GOT3 (cell line): ENCODE measurements at places on chromosomes 4 and X.

DNA sequence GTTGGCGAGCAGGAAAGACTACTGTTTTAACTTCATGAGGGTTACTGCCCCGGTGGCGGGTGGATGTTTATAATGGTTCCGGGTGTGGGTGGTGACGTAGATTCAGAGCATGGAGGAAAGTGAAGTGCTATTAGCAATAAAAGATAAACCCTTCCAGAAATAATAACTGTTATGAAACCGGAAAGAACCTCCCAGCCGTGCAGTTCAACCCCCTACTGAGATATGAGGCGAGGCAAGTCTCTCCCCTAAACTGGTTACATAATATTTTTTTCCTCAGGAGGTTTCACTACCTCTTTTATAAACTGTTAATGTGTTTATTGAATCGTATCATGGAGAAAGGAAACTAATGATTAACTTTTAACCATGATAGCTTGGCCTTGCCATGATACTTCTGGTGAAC, 33.9 kb upstream of the STIM2 start:
- no peak for DNase-seq

- DNase-seq: no peak
Observed at GRCh38 chr4:128572778-128573241, 236.7 kb upstream of the JADE1 start.

- DNase-seq: no peak
Observed at GRCh38 chrX:108224727-108225621, 133.4 kb downstream of the ATG4A start.

GRCh38 chr4:109691411-109691920, 11.8 kb downstream of the CASP6 start:
- DNase-seq: no peak

DNA sequence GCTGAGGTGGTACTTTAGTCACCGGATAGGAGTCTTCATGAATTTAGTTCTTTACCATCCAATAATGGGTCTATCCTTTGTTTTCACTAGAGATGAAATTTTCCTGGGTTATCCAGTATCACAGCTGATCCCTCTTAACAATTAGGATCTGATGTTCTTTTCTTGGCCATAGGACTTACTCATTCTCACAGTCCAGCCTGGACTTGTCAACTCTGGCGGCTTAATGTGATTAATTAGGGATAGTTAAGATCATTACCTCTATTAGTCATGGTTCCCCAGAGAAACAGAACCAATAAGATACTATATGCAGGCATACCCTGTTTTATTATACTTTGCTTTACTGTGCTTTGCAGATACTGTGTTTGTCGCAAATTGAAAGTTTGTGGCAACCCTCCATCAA, 272.7 kb upstream of the FAT4 start:
- DNase-seq: no peak

GRCh38 chr4:8002525-8003309, 63.1 kb upstream of the AFAP1 start:
- no peak for DNase-seq

DNA sequence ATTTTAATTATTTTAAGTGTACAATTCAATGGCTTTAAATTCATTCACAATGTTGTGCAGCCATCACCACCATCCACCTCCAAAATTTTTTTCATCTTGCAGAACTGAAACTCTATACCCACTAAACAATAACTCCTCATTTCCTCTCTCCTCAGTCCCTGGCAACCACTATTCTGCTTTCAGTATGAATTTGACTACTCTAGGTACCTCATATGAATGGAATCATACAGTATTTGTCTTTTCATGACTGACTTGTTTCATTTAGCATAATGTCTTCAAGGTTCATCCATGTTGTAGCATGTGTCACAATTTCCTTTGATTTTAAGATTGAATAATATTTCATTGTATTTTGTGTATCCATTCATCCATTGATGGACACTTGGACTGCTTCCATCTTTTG, 46.9 kb downstream of the KIF4A start:
- DNase-seq: no peak

- DNase-seq: no peak
Observed at GRCh38 chr4:166460769-166461550, 587.9 kb downstream of the TLL1 start.

- peak; percentile 25 for DNase-seq
Observed at GRCh38 chr4:1899149-1900086, 28.2 kb downstream of the NSD2 start.

- no peak for DNase-seq
Observed at GRCh38 chrX:73930300-73930699, 367.3 kb downstream of the CHIC1 start.

- no peak for DNase-seq
Observed at GRCh38 chr4:71009890-71010588, 16.6 kb downstream of the DCK start.

- DNase-seq: no peak
Observed at GRCh38 chr4:53855581-53856250, 208.7 kb downstream of the CHIC2 start.

- DNase-seq: no peak
Observed at GRCh38 chr4:159383562-159383931, 280.7 kb downstream of the RAPGEF2 start.

DNA sequence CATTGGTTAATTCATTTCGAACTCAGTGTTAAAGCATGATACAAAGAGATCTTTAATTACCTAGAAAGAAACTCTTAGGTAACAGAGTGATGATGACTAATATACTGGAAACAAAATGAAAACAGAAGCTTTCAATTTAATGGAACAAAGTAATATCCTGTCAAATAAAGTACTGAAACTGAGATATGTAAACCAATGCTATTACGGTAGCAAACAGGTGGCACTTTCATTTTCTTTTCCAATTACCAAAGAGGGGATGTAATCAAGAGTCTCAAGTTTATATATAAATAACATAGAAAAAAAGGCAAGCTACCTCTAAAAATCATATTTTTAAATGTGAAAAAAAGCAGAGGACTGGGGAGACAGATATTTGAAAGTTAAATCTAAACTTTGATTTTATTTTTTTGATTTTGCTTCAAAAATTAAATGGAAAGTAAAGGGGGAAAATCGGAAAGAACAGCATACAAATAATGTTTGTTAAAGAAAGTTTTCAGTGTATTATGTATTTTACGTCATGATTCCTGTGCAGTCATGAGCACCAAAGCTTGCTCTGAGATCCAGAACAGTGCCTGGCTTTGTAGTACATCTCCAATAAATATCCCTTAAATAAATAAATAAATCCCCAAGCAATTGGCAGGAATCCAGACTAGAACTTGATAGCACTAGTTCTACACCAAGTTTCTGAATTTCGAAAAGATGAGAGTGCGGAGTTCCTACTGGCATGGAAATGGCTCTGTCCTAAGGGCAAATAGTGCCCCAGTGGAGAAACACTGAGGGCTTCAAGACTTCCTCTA, 25.0 kb upstream of the RAPGEF2 start:
- DNase-seq: no peak

DNA sequence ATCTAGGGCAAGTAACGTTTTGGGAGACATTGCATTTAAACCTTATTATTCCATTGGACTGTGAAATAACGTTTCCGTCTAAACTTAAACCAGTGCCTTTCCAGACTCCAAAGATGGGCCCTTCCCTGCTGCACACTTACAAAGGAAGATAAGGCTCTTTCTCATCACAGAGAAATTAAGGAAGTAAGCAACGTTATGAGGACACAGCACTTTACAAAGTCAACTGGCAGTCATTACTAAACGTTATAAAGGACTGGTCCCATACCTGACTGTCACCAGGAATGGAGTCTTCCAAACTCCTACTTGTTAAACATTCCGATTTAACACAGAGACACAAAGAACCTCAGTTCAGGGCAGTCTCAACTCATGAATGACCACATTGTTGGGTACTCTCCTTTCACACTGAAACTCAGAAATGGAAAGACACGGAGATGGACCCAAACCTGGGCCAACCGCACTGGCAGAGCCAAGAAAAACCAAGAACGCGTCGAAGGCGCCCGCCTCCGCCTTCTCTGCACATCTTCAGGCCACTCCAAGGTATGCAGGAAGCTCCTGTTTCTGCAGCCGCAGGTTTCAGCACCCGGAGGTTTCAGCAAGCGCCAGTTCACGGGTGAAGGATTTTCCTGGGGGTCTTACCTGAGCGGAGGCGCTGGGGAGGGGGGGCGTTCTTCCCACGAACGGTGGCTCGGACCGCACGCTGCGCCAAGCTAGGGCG, 670 bp downstream of the PAPSS1 start:
- DNase-seq: no peak

DNA sequence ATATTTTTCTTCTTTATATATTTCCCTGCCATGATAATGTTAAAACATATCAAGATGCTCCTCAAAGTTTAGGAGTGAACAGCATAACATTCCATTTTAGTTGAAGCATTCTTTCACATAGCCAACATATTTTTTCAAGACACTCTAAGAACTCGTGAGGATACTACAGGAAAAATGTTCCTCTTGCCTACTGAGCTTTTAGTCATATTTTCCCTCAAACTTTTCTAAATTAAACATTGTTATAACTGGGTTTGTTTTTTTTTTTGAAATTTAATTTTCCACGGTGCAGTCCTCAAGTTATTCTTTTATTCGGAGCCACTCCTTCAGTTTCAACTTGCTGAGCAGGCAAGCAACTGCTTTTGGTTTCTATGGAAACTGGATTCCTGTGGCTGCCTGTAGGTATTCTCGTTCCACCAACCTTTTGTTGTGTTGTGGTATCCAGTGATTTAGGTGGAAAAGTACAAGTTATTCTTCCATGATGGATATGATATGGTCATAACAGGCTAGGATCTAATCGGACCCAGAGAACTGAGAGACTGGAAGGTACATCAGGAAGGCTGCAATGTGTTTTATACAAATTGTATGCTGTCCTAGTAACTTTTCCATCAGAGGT, 248.0 kb downstream of the TRIML1 start:
- DNase-seq: no peak

DNA sequence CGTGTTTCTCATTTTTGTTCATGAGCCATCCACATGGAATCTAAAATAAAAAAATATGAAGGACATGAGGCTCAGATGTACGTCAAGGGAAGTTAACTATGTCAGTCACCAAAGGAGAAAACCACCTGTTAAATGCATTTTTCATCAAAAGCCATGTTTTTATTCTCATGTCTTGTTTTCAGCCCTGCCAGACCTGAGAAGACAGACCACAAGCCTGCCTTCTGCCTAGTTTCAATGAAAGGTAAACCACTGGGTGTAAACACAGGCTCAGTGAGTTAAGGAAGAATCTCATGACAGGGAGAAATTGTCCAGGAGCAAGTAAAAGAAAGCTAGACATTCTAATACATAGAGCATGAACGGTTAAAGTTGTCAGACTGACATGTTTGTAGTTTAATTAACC, 52.3 kb upstream of the TNIP3 start:
- DNase-seq: no peak

- DNase-seq: no peak
Observed at GRCh38 chr4:101987623-101988243, 197.2 kb downstream of the BANK1 start.

DNA sequence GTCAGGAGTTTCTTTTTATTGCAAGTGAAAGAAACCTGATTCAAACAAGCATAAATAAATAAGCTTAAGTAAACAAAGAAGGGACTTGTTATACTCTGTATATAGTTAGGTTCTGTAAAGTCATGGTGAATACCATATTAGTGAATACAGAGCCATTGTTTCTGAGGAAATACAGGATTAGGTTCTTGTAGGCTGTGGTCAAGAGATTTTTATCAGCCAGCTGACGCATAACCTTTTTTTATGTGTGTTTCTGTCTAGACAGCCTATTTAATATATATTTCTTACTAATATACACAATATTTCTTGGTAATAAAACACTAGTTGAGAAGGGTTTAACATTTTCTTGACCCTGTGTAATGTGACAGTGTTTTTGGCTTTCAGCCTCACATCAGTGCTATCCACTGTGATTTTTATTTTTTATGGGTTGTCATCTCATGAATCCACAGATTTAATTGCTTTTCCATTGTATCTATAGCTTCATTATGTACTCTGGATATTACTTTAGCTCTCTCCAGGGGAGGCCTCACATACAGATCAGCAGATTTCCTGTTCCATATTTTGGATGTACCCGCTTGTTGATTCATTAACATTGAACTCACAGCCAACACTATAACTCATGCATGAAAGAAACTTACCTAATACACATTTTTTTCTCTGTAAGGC, 8.0 kb downstream of the HERC3 start:
- DNase-seq: no peak

DNA sequence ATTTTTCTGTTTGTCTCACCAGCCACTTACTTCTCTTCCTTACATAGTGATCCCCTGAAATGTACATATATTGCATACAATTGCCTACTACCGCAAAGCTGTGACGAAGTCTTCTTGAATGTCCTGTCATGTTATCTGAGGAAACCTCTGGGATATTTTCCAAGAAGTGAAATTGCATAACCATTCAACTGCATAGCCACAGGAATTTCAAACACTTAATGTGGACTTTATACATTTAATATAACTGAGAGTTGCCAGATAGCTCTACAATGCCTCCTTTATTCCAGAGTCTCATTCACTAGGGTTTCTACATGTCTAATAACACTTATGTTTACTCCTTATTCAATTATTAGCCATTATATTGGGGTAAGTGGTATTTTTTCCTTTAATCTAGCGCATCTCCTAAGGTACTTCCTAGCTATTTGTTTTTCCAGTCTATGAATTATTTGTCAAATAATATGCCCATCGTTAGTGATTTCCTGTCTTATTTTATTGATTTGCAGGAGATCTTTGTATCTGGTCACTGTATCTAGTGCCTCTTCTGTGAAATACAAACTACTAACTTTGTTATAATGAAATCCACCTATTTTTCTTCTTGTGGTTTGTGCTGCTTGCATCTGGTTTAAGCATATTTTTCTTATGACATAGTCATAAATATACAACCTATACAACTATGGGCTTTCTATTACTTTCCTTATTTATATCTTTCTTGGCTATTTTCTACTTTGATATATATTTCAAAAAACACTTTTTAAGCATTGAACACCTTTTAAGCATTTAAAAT, 69.2 kb upstream of the GRID2 start:
- DNase-seq: no peak
